NCI-H1930 (cell line): ENCODE measurements at places on chromosomes 3 and 15.

- no peak for DNase-seq
Measured at GRCh38 chr3:83953417-83954089, 1005.2 kb upstream of the CADM2 start.

DNA sequence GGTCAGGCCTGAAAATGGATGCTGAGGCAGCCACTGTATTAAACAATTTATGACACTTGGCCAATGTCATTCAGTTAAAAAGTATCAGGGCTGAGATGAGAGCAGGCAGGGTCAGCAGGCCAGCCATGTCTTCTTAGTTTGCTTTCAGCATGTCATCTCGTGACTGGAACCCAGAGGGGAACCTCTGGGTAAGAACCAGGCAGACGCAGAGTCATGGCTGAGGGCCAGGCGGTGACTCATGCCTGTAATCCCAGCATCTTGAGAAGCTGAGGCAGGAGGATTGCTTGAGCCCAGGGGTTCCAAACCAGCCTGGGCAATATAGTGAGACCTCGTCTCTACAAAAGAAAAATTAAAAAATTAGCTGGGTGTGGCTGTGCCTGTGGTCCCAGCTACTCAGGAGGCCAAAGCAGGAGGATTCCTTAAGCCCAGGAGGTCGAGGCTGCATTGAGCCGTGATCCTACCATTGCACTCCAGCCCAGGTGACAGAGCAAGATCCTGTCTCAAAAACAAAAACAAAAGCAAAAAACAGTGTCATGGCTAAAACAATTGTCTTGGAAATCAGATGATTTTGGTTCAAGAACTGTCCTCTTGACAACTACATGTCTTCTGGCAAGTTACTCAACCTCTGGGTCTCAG lies 11.7 kb downstream of the BCL2L10 start:
- no peak for DNase-seq

GRCh38 chr3:149442043-149442442 lies 32.5 kb upstream of the TM4SF4 start:
- no peak for DNase-seq

DNA sequence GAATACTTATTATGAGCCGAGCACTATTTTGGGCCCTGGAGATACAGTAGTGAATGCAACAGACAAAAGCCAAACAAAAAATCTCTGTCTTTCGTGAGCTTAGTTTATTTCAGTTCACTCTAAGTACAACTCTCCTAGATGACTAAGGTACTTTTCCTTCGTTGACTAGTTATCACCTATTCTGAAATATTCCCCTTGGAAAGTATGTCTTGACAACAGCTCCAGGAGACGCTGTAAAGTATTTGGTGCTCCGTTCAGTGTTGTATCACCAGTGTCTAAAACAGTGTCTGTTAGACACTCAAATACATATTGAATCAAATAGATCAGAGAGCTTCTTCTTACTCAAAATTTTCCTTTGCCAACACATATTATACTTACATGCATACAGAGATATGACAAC lies 119.6 kb downstream of the TFDP2 start:
- DNase-seq, result no peak

DNA sequence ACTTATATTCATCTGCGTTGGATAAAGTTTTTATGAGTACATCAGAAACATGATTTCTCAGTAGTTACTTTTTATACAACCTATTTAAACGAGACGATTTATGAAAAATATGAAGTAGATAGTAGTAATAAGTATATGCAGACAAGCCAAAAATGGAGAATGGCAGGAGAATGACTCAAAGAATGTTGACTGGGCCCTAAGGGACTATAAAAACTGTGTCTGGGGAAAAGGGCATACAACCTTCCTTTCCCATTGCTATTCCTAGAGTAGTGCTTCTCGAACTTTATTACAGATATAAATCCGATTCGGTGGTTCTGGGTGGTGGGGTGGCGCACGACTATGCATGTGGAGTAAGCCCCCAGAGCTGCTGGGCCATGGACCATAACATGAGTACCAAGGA lies 558.5 kb downstream of the FOXP1 start:
- DNase-seq, result no peak

GRCh38 chr3:71585887-71586809 lies 2.6 kb upstream of the FOXP1 start:
- DNase-seq, result no peak

GRCh38 chr3:66037986-66038369 lies 740 bp downstream of the MAGI1 start:
- DNase-seq, result no peak

DNA sequence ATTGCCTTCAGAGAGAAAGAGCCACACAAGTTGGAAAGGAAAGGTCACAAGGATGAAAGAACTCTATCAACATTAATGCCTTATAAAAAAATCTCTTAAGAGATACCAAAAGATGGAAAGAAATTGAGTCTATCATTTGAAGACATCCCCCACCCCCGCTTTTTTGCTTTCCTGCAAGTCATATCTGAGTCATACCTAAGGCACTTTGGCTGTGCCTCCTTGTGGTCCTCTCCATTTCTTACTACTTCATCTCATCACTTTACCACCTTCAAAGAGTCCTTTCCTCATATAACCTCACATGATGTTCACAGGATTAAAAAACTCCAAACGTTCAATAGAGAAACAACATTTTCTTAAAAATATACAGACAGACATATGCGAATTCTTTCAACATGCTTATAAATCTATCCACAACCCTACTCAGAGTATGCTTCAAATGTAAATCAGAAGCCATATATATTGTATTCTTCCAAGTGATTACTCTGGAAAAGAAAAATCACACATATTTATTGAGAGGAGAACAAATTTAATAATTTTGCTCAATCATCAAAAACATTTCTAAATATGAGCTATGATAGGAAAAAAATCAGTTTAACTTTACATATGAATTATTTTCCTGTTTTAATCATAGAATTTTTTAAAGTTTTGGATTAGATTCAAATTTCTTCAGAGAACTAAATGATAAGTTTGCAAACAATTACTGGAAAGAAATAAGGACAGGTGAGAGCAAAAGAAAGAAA lies 1003.9 kb upstream of the CFAP20DC start:
- DNase-seq, result no peak

DNA sequence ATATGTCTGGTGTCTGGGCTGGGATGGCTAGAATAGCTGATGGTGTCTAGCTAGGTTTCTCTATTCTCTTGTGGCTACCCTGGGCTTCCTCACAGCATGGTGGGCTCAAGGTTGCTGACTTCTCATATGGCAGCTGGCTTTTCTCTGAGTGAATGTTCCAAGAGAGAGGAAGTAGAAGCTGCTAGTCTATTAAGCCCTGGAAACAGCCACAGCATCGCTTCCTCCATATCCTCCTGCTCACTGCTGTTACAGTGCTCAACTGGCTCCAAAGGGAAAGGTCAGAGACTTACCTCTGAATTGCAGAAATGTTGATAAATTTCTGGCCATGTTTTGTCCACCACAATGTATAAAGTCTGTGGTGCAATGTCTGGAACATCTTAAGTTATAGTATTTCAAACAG lies 299.9 kb upstream of the ADAMTS9 start:
- DNase-seq, result no peak

DNA sequence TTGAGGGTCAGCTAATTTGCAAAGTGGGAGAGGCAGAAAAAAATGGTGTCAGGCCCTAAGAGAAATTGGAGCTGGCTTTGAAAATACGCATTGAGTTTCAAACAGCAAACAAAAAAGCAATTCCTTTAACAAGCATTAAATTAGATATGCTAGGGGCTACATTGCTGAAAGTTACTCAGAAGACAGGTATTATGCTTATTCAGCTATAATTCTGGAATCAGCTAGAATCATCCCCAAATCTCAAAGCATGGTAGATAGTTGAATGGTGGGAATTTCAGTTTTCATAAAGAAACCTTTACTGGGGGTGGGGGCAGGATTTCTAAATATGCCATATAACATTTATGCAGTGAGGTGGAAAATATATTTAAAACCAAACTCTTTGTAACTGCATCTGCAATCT lies 50.5 kb downstream of the BHLHE40 start:
- no peak for DNase-seq
